AG09319 (cell line): ENCODE measurements at places on chromosomes 6 and 20.

DNA sequence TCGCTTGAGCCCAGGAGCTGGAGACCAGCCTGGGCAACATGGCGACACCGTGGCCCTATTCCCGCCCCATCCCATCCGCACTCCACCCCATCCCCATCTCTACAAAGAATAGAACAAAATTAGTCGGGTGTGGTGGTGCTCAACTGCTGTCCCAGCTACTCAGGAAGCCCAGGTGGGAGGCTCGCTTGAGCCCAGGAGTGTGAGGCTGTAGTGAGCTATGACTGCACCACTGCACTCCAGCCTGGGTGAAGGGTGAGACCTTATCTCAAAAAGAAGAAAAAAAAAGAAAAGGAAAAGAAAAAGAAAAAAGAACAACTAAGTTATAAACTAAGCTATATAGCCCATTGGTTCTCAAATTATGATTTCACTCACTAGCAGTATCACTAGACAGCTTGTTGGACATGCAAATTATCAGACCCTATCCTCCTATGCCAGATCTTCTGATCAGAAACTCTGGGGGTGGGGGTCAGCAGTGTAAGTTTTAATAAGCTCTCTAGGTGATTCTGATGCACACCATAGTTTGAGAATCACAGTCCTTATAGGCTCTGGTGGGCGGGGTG lies 491 bp upstream of the ITCH start:
- no peak for DNase-seq

DNA sequence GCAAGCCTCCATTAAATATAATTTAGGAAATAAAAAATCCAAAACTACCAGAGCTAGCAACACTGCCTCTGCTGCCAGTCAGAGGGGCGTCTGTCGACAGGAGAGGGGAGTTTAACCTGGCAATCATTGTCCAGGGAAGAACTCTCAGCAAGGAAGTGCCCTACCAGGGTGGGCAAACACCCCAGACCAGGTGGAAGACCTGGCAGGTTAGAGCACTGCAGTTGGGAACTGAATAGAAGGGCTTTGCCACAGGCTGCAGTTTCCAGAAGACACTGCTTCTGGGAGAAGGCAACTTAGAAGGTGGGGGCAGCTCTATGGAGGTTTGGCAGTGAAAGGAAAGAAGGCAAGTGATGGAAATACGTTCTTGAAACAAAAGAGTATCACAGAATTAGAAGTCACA lies 11.5 kb downstream of the NAPB start:
- no peak for DNase-seq

GRCh38 chr6:7555671-7556070 lies 14.2 kb downstream of the DSP start:
- no peak for DNase-seq

DNA sequence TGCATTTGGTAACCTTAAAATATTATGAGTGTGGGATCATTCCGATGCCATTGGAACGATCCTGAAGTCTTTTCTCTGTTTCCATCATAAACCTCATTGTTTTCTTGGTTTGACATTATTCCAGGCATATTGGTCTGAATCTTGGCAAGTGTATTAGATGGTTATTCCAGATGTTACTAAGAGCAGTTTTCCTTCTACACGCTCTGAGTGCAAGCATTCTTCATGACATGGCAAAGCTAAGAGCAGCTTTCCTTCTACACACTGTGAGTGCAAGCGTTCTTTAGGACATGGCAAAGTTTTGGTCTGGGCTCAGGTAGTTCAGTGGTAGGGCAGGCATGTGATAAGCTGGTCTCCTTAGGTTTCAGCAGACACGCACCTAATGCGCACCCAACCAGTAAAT lies 53.0 kb downstream of the SMOC2 start:
- no peak for DNase-seq

GRCh38 chr6:24489881-24490280 lies 503 bp upstream of the GPLD1 start:
- no peak for DNase-seq

- no peak for DNase-seq
These were observed 18.3 kb downstream of the ENPP3 start for GRCh38 chr6:131655387-131655786.

- peak; percentile 61 for DNase-seq
These were observed 394 bp downstream of the AKAP12 start for GRCh38 chr6:151240036-151240685.

GRCh38 chr6:82246802-82247504 lies 591 bp downstream of the IBTK start:
- DNase-seq = no peak

- peak; percentile 85 for DNase-seq
These were observed 35.7 kb upstream of the ZMYND8 start for GRCh38 chr20:47392015-47392720.

DNA sequence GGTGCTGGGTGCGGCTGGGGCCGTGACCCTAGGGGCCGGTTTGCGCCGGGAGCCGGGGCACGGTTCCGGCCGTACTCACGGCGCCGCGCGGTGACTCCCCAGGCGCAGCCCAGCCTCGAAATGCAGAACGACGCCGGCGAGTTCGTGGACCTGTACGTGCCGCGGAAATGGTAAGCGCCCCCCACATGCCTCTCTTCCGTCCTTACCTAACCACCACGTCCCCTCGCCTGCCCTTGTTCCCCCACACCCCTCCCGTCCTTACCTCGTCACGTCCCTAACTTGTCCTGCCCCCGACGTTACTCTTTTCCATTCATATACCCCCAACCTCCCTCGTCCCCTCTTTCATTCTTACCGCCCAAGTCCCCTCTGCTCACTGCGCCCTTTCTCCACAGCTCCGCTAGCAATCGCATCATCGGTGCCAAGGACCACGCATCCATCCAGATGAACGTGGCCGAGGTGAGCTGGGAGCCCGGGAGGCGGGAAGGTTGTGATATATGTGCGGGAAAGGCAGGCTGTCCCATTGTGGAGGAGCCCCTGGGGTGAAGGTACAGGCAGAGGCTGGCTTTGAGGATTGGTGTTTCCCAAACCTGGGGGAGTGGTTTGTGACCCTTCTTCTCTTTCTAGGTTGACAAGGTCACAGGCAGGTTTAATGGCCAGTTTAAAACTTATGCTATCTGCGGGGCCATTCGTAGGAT lies 463 bp downstream of the RPS21 start:
- no peak for DNase-seq

DNA sequence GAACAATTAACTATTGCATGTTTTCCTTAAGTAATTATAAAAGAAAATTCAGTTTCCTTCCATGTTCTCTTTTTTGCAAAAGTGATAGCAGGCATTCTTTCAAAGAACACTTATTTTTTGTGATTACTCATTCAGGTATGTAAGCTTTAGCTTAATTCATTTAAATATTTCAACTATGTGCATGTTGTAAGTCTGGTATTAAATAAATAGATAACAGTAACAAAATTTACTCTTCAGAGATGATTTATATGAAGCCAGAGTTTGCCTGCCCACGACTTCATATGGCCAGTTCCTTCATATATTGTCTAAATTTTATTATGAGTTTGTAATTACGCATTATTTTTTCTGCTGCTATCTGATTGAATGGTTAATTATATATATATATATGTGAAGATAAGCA lies 110.9 kb downstream of the ADGRG6 start:
- no peak for DNase-seq

DNA sequence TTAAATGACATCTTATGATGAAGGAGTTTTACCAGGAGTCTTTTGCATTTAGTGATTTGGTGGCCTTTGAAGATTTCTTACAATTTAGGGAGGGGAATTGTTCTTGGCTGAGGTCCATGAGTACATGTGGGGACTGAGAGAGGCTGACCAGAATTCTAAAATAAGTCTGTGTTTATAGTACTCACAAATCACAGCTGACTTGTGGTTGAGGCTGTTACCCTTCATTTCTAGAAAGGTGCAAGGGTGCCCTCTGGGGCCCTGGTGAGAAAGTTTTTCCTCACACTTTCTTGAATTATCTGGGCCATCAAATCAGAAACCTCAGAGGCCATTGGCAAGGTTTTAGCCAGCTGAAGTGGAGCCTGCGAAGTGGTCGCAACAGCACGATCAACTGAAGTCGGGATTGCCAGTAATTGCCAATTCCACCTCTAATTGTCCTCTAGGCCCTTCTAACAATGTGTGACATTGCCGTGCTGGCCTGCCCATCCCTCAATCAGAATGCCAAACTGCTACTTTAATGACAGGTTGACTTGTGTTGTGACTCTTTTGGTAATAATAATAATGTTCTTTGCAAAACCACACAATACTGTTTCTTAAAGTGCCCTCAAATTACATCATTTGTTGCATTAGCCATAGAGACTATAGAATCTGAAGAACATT lies 221.6 kb downstream of the OGFRL1 start:
- DNase-seq = peak; percentile 44

DNA sequence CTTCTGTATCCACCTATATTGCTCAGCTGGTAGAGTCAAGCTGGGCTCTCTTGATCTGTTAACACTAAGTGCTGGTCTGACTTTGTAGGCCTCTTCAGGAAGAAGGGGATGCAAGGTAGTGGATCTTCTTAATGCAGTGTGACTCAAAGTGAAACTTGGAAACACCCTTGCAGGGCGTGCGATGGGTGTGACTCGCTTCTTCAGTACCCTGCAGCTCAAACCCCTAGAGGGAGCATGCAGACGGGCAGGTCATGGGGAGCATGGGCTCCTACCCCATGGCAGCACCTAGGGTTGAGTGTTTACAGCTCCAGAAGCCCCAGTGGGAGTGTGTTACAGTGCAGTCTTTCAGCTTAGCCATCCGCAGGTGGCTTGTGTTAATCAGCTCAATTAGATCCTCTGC lies 757 bp upstream of the SAMD3 start:
- no peak for DNase-seq

GRCh38 chr6:75812560-75812959 lies 63.5 kb downstream of the MYO6 start:
- no peak for DNase-seq

DNA sequence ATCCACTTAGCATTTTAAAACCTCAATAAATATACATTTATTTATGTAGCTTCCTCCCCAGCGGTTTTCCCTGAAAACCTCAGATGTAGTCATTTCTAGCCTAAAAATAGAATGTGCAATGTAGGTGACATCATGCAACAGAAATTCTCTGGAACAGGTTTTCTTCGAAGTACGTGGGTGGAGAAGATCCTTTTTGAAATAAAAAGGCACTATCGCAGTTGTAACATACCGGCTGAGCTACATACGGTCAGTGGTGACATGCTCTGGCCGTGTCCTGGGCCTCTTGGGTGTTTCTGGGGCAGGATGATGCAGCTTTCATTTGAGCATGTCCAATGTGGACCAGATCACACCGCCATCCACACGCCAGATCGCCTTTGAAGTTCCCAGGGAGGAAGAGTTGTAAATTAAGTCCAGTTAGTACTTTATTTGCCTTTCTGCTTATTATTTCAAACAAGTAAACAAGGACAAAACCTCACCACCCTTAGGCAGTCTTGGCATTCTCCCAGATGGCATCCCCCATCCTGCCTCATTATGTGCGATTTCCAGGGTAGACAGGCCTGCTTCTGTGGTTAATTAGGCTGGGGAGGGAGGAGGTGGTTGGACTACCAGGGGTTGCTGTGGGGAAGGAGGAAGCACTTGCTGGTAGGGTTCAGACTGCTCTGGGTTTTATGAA lies 109.5 kb upstream of the CLDN20 start:
- DNase-seq = no peak

DNA sequence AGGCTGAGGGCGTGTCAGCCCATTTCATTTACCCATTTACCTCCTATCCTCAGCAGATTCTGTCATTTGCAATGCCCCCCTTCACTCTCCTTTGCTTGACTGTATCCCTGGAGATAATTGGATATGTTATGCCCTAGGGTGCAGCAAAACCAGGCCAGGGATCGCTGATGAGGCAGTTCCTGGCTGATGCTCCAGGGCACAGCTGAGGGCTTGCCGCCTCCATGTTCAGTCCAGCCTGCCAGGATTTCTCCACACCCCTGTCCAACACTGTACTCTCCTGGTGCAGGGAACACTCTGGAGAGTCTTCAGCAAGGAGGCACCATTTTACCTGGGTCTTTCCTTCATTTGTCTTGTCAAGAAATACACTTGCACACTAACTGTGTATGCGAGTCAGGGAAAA lies 532.1 kb upstream of the CHD6 start:
- no peak for DNase-seq

DNA sequence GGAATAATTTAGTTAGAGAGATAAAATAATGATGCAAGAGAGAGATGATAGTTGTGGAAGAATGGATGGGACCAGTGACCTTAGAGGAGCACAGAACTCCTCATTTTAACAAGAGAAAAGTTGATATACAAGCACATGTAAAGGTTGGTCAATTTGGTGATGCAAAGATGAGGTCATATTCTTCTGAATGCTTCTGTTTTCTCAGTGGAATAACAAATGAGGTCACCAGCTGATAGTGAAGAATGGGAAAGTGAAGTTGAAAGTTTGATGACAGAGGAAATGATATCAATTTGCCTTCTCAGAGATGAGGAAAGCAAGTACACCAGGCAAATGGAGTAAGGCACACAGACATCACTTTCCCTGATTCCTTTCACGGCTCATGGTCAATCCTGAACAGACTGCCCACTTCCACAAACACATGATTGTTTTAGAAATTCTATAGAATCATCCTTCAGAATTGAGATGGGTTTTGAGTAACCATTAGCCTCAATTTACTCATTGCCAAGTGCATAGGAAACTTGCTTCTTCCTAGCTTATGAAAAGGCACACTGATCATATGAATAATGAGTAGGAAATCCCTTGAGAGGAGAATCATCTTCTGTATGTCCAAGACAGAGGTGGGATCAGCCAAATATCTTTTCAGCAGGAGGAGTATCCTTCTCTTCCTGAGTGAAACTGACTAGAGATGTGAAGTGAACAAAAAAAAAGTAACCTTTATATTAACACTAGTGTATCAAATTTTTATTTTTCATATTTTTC lies 82.4 kb upstream of the TCF21 start:
- no peak for DNase-seq

GRCh38 chr6:100904316-100904715 lies 23.2 kb upstream of the ASCC3 start:
- DNase-seq = no peak

GRCh38 chr6:144264270-144265060 lies 20.7 kb upstream of the UTRN start:
- DNase-seq = peak; percentile 71
